ENCODE measurements at places on chromosomes 11 and 22.

DNA sequence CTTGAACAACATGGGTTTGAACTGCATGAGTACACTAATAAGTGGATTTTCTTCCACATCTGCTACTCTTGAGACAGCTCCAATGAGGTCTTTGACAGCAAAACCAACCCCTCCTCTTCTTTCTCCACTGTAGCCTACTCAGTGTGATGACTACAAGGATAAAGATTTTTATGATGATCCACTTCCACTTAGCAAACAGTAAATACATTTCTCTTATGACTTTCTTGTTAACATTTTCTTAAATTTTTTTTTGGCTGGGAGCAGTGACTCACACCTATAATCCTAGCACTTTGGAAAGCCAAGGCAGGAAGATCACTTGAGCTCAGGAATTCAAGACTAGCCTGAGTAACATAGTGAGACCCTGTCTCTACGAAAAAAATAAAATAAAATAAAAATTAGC, 9.9 kb upstream of the EIF4G2 start:
- DNase-seq: no peak

- DNase-seq: no peak
Observed at GRCh38 chr11:25449091-25449490, 882.8 kb upstream of the ANO3 start.

- DNase-seq: no peak
Observed at GRCh38 chr11:69992943-69993694, 85.0 kb upstream of the ANO1 start.

DNA sequence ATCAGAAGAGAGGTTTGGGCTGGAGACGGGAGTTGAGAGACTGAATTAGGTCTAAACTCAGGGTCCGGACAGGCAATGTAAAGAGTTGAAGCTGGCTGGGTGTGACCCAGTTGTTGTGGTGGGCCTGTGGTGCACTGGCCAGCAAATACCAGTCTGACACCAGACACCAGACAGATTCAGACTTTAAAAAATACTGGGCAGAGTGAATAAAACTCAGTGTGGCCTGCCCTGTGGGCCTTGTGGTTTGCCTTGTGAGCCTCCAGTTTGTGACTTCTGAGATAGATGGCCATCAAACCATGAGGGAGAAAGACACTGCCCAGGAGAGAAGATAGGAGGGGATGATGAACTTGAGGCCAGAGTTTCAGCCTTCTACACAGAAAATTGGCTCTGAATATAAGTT, 25.8 kb downstream of the RCN1 start:
- DNase-seq: no peak

DNA sequence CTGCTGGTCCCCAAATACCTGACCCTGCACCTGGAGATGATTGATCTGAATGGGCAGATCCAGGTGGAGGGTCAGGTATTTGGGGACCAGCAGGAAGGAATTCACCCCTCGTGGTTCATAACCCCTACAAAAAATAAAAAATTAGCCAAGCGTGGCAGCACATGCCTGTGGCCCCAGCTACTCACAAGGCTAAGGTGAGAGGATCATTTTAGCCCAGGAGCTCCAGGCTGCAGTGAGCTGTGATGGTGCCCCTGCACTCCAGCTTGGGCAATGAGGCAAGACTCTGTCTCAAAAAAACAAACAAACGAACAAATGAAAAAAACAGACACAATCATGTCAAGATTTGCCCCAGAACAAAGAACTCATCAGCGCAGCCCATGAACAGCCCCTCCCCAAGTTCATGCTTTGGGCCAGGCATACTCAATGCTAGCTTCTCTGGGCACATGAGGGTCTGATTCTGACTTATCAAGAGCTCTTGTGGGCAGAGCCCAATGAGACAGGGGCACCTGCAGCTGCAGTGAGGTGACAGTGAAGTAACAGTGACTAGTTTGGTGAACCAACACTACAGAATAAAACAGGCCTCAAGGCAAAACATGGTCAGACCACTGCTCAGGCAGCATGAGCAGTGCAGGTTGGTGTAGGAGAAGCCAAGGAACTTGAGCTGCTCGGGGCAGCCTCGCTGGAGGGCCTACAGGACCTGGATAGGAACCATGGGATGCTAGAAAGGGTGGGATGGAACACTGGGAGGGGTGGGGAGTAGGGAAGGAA, 10.2 kb upstream of the FCHSD2 start:
- DNase-seq: no peak

GRCh38 chr11:33507967-33508366, 192.7 kb downstream of the C11orf91 start:
- no peak for DNase-seq

DNA sequence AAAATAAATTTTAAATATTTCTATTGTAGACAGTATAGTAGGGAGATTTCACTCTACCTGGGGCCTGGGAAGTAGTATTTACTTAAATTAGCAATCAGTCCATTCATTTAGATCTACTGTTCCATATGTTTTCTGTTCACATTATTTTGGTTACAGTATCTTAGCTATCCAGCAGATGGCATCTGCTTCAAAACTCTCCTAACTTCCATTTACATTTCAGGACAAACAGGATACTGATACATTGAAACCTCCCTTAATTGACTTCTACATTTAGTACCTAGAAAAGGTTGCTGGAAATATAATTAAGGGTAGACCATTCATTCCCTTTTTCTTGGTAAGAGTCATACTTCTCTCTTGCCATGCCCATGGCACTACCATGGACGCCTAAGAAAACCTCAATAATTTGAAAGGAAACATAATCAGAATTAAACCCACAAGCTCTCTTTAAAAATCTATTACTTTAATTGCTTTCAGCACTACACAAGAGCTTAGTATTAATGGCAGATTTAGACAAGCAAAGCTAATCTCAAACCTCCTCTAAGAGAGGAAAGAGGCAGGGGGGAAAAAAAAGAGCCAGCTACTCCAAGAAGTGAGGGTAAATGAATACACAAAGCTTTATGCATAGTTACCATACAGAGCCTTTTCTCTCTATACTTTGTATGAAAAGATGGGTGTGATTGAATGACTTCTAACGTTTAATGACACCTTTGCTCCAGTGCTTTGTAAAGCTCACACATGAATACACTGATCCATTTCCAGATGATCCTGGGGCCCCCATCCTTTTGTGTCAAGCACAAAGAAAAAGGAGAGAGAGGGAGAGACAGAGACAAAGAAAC, 131.2 kb upstream of the MTMR2 start:
- DNase-seq: no peak

DNA sequence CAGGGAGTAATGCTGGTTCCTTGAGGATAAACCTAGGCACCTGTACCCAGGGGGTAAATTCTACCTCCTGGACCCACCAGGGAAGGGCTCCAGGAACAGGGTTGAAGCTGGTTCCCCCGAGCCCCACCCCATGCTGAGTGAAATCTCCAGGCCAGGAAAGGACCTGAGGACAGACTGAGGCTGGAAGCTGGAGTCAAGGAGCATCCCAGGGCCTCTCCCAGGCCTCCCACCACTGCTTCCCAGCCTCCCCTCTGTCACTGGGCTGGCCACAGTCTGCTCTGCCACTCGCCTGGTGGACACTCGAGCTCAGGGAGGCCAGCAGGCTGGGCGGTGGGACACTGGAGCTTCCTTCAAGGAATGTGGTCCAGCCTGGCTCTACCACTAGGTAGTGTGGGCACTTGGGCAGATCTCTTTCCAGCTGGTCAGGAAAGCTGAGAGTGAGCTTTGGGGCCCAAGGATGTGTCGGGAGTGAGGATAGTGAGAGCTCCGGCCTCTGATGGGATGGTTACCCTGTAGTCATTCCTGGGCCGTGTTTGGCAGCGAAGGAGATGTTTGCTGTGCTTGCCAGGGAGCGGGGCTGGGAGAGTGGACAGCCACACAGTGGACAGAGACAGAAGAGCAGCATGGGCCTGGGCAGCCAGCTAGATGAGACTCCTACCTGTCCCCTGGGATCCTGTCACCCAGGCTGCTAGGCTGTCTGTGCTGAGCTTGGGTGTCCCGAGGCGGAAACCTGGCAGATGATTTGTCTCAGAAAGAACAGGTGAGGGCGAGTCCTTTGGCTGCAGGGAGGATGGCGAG, 3.4 kb downstream of the OVOL1 start:
- DNase-seq: no peak

DNA sequence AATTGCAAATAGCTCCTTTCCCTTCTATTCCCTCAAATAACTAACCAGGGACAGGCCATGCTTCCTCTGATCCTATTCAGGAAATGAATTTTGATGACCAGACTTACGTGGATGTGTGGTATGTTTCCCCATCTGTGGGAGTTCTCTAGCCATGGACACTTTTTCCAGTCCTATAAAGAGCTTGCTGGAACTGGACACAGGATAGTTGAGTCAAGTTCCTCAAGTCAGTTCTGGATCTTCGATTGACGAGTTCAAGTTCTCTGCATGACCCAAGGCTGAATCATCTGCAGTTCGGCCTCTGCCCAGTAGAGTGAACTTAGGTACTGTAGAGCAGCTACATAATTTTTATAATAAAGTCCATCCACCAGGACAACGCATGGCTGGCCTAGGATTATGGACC, 52.7 kb upstream of the CCND1 start:
- DNase-seq: no peak

DNA sequence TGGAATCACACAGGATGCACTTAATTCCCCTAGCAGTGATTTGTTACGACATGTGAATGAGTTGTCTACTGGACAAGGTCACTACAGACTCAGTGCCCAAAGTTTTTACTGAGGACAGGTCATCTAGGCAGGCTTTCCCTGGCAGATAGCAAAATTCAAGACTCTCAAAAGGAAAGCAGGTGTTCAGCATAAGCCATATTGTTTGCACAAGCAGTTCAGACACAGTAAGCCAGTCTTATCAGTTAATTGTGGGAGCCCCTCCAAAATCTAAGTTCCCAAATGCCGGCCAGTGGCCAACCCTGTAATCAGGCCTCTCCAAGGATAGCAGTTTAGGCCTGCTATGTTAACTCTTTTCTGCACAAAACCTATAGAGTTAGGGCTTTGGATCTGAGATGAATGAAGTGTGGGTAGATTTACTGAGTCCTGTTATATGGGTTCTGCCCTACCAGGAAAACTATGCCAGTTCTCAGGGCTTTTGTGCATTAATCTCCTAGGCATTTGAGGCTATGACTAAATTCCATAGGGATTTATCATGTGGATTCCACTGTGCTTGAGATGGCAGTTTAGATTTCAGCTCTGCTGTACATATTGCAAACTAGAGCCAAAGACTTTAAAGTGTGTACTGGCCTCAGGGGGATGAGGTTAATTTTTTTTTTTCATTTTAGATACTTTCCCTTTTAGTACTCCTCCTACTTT, 4.8 kb upstream of the ARHGEF12 start:
- no peak for DNase-seq

DNA sequence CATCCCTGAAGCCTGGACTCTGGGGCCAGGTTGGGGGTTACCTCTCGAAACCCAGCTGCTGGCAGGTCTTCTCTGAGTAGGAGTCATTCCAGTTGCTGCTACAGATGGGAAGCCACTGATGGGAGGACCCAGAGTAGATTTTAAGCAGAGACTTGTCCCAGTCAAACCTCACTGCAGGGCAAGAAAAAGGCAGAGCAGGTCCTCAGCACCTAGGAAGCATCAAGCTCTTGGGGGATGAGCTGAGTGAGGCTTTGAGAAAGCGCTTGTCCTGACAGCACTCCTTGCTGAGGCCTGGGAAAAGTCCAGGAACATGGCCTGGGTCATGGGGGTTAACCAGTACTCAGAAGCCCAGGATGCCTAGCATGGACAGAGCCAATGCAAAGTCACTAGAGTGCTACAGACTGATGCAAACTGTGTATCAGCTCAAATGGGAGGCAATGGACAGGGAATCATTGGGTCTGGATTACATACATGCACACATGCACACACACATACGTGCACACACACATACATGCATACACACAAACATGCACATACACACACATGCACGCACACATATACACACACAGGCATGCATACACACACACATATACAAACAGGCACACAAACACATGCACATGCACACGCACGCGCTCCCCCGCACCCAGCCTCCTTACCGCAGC, 15.3 kb downstream of the TMPRSS13 start:
- DNase-seq: no peak

DNA sequence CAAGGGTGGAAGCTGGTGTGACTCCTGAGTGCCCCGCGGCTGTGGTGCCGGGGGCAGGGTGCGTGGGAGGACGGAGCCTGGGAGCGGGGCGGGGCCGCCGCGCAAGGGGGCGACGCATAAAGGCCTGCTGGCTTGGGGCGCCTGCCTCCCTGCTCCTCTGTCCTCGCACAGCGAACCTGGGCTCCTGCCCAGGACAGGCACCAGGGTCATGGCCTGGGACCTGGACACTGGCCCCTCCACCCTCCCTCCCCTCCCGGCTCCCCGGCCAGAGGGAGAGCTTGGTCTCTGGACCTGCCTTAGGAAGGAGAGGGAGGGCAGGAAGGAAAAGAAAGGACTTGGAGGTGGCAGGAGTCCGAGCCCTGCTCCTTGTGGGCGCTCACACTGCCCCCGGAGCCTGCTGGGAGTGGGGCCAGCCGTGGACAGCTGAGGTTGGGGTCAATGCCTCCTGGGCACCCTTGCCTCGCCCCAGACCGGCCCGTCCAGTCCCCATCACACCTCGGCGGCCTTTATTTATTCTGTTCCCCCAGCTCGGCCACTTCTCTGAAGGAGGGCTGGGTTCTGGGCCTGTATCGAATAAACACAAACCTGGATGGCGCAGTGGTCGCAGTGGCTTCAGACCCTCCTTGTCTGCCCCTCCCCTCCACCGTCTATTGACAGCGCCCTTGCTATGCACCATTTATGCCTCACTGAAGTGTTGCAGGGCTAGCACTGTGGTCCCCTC, 8.7 kb downstream of the SLC16A8 start:
- no peak for DNase-seq

- DNase-seq: peak; percentile 40
Observed at GRCh38 chr11:35146711-35147110, 7.7 kb downstream of the CD44 start.

DNA sequence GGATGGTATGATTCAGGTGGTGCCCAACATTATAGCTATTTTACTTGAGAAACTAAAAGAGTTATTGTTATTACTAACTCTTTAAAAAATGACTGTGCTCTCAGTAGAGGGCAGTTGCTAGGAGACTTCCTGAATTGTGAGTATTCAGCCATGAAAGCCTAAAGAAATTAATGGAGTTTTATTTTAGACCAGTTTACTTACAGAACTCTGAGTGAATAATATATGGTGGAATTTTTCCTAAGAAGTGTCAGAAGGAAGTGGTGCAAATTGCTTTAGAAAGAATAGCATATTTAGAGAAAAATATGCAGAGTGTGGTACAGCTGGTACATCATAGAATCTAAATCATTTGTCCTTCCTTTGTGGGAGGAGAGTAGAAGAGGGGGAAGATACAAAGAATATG, 689.9 kb upstream of the CCDC90B start:
- DNase-seq: no peak

DNA sequence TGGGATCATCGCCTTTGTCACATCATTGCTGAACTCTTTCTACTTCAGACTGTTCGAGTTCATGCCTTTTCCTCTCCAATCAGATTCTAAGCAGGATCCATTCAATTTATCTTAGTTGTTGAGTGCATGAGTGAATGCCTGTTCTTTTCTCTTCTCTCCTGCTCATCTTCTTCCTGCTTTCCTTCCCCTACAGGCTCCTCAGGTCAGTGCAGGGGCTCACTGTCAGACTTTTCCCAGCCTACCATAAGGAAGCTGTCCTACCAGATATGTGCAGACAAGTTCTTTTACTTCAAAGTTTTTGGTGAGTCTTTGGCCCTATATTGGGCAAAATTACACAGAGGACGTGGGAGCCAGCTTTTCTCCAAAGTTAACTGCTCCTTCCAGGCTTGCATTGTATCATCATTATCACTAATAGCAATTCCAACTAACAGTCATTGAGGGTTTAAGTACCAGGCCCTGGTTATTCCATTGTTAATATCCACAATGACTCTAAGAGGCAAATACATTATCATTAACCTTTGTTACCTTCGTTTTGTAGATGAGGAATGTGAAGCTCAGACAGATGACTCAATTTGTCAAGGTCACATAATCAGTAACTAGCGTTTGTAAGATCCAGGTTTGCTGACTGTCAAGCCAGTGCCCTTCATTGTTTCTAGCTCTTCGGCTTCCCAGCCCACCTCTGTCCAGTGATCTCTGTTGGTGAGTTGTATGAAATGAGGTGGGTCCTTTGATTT, 30.4 kb downstream of the OR6Q1 start:
- no peak for DNase-seq
